ENCODE measurements at places on chromosomes 7 and 10.

DNA sequence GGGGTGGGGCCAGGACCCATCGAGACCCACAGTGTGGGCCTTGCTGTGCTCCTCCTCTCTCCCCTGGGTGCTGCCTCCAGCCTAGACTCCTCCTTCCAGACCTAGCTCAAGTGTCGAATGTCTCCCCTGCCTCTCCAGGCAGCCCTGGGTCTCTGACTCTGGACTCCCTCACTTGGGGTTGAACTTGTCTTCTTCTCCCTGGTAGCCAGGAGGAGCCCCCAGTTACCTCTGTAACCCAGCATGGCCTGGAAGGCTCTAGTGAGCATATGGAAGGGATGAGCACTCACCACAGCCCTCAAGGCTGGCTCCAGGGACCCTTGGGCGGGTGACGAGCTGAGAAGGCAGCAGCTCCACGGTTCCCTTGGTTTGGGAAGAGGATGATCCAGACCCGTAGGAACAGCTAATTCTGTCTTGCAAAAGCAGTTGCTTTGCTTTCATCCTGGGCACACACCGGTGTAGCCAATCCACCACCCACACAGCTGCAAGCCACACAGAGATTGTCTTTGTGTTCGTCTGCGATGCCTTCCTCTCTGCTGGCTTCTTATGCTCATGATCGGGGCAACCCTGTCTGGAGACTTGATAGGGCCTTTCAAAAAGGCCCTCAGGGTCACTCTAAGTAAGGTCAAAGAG lies 52.3 kb upstream of the ANTXRL start:
- no peak for DNase-seq

DNA sequence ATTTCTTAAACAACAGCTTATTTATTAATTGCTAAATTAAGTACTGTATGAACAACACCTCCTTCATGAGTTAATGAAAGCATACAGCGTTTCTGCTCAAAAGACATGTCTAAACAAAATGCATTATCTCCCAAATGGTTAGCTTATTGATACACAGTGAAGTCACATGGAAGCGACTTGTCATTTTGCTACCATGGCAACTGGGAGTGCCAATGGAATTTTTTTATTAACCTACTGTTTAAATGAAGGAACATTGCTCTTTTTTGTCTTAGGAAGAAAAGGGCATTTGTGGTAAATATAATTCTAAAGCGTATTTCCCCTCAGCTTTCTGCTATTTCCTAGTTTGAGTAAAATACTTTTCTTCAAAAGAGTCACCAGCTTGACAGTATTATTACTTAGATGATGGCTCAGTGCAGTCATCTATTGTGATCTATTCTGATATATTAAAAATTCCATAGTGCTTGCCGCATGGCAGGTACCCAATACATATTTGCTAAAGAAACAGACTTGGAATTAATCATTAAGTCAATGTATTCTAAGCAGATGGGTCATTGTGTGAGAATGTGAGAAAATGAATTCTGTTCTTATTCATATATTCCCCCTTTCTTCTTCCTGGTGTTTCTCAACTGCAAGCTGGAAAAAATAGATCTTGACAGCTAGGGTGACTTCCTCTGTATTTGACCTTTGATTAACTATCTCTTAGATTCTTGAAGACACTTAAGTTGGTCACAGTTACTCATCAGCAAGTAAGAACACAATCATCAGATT lies 818.3 kb downstream of the MAGI2 start:
- peak; percentile 66 for DNase-seq

GRCh38 chr7:157468221-157469111 lies 131.7 kb downstream of the DNAJB6 start:
- peak; percentile 72 for DNase-seq

DNA sequence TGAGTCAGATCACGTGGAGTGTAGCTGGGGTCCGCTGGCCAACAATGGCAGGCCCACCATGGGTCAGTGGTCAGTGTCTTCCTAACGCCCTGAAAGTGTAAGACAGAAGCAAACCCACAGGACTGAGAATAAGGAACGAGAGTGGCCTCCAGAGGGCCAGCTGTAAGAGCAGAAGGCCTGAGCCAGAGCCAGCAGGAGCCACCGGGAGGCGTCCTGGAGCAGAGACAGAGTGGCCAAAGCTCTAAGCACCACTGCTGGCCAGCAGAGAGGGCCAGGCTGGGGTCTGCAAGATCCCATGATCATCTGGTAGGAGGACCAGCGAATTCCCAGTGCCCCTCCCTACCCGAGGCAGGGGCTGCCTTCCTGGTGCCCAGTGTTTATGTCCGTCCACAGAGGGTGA lies 9.2 kb downstream of the CCDC201 start:
- DNase-seq, result no peak

- no peak for DNase-seq
Measured at GRCh38 chr7:73358590-73359275, 30.8 kb downstream of the FKBP6 start.

GRCh38 chr7:139763330-139763729 lies 14.5 kb downstream of the HIPK2 start:
- no peak for DNase-seq

DNA sequence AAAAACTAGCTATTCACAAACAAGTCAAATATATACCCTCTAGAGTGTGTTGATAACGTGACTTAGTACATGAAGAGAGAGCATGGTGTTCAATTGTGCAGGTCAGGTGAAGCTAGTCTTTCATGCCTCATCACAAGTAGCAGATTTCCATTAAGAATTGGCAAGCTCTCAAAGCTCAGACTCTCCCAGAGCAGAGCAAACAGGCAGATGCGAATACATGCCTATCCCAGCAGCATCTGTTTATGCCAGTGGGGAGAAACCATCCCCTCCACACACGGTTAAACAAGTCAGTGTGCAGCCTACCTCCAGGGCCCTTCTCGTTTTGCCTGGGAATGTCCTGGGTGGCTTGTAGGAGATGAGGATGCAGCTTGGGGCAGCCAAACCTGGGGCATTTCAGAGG lies 532.5 kb upstream of the C7orf33 start:
- no peak for DNase-seq

- no peak for DNase-seq
Measured at GRCh38 chr10:109851616-109852474, 71.5 kb downstream of the XPNPEP1 start.

- DNase-seq, result no peak
Measured at GRCh38 chr10:50385624-50386023, 134.3 kb upstream of the ASAH2 start.

DNA sequence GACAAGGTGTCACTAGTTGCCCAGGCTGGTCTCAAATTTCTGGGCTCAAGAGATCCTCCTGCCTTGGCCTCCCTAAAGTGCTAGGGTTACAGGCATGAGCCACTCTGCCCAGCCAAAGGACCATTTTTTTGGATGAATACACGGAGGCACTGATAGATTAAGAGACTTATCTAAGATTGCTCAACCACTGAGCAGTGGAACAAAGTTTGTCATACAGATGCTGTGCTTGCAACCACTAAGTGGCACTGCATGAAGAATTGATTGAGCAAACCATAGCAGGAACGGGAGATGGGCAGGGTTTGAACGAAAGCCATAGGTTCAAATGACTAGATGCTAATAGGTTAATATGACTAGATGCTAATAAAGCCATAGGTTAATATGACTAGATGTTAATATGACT lies 61.1 kb downstream of the EBLN1 start:
- no peak for DNase-seq

- peak; percentile 93 for DNase-seq
Measured at GRCh38 chr10:127945341-127945758, 38.4 kb downstream of the PTPRE start.

DNA sequence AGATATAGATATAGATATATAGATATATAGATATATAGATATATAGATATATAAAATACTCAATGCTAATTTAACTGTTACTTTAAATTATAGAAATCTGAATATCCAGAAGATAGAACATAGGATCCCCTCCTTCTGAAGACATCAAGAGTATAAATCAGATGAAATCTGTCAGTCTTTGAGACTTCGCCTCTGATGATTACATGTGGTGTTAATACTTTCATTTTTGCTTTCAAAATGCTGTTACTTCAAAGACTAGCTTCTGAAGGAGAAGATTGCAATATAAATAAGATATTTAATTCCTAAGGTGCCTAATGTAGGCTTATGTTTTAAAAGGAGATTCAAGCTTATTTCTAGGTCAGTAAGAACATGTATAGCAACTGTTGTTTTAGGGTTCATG lies 180.4 kb downstream of the TSPAN12 start:
- DNase-seq, result no peak

- DNase-seq, result no peak
Measured at GRCh38 chr10:19252531-19252930, 203.9 kb downstream of the MALRD1 start.
